Central memory CD4-positive, alpha-beta T cell (primary cell): ENCODE measurements at places on chromosomes 3 and 15.

- no peak for DNase-seq
Measured at GRCh38 chr3:185924375-185924774, 13.4 kb downstream of the TRA2B start.

DNA sequence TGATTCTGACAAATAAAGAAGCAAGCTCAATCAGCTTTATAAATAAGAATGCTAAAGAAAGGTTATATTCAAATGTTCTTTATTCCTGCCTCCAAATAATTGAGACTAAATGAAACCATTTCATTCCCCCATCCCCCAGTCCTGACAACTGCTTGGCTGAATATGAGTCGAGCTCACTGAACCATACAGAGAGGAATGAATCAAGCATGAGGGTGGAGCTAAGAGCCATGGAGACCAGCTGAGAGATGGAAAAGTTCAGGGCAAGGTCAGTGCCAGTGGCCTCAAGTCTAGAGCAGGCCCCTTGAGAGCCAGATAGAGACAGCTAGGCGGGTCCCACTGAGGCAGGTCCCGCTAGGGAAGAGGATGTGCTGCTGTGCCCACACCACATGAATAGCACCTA is 188.7 kb upstream of the EIF1B start:
- no peak for DNase-seq

DNA sequence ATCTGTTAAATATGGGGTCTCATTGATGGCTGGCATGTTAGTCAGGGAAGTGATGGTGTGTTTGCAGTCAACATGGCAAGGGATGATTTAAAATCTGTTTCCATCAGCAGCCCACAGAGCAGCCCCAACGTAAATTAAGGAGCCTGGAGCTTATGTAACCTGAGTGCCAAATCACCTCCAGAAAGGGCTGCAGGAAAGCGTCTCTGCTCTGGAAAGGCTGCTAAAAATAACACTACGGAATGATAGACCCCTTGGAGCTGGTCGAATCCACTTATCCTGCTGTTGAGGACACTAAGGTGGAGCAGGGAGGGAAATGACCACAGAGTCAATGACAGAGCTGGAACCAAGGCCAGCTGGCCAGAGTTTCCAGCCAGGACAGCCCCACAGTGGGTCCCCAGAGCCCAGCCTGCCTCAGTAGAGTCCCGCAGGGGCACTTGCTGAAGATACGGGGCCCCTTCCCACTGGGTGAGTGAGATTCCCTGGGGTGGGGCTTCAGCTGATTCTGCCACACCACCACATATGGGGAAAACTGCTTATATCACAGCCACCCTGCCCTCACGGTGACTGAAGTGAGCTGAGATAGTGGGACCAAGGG is 63.5 kb downstream of the EPHB1 start:
- no peak for DNase-seq

GRCh38 chr3:127938800-127939199 is 23.8 kb downstream of the KBTBD12 start:
- DNase-seq, result no peak

DNA sequence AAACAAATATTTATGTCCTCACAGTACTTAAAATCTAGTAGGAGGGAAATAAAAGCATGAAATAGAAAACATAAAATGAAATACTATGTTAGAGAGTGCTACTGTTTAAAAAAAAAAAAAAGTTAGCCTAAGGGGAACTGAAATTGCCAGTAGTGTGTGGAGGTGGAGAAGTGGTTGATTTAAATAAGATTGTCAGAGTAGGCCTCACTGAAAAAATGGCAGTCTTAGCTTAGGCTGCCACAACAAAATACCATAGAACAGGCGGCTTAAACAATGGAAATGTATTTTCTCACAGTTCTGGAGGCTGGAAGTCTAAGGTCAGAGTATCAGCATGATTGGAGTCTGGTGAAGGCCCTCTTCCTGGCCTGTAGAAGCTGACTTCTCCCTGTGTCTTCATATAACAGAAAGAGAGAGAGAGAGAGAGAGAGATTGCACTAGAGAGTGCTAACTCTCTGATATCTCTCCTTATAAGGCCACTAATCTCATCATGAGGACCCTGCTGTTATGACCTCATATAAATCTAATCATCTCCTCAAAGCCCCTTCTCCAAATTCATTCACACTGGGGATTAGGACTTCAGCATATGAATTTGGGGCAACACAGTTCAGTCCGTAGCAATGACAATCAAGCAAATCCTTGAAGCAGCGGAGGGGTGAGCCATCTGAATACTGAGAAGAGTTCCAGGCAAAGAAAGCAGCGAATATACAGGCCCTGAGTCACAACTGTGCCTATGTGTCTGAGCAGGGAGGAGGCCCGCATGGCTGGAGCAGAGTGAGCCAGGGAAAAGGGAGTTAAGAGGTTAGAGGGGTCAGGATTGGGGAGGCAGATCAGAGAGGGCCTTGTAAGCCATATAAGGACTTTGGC is 23.6 kb upstream of the LRRC34 start:
- no peak for DNase-seq

GRCh38 chr15:80168421-80168820 is 15.6 kb downstream of the FAH start:
- no peak for DNase-seq

DNA sequence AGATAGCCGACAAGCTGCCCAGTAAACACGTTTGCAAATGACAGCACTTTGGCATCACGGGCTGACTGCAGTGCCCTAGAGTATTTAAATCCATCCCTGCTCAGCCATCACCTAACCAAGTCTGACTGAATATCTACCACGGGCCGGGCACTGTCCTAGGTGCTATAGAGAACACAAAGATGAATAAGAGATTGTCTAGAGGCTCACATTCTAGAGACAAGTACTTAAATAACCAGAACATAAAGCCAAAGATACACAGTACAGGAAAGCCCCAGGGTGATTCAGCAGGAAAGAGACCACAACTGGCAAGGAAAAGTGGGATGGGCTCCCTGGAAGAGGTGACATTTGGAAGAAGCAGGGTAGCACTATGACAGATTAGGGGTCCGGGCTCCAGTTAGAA is 103.5 kb downstream of the MYLK start:
- DNase-seq, result no peak

- no peak for DNase-seq
Measured at GRCh38 chr15:29756358-29757267, 65.7 kb downstream of the TJP1 start.

- DNase-seq, result no peak
Measured at GRCh38 chr3:124676236-124676635, 54.0 kb upstream of the UMPS start.

DNA sequence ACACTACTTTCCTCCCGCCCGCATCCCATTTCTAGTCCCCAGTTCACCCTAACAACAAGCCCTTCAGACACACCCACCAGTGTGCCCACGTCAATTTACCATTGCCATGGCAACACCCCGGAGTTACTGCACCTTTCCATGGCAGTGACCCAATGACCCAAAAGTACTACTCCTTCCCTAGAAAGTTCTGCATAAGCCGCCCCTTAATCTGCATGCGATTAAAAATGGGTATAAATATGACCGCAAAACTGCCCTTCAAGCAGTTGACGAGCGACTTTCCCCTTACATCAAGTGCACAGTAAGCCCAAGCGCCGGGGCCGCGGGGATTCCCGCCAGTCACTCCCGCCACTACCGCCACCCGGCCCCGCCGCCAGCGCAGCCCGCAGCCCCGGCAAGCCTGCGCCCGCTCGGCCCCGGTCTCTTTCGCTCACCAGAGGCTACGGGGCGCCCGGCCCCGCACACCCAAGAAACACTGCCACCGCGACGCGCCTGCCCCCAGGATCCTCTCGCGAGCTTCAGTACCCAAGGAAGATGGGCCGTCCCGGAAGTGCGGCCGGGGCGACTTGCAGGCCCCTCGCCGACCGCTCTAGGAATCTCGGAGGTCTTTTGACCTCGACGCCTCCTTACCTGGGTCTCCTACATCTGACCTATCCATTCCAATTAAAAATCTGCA is 27.2 kb upstream of the ZNF502 start:
- peak; percentile 17 for DNase-seq

GRCh38 chr3:188595890-188596376 is 442.0 kb downstream of the LPP start:
- DNase-seq, result no peak

GRCh38 chr3:69776920-69777581 is 37.8 kb downstream of the MITF start:
- DNase-seq, result no peak

DNA sequence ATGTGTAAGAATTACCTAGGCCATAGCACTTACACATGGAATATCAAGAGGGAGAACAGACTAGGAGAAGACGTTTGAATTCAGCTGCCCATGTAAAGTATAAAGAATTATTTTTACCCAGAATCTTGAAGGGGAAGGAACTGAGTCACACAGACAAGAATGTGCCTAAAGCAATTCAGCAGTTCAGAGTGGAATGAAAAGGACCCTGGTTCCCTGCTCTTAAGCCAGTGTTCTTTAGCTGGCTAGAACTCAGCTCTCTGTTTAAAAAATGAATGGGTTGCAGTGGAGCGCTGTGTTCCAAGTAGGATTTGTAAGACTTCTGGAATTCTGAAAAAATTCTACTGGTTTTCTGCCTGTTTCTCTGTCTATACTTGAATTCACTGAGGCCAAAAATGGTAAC is 440.2 kb downstream of the LPP start:
- DNase-seq, result no peak

GRCh38 chr15:43867096-43867495 is 40.3 kb downstream of the WDR76 start:
- DNase-seq, result no peak

- no peak for DNase-seq
Measured at GRCh38 chr15:67745073-67746006, 80.0 kb upstream of the SKOR1 start.

GRCh38 chr15:37007301-37007700 is 93.0 kb downstream of the MEIS2 start:
- no peak for DNase-seq

- DNase-seq, result no peak
Measured at GRCh38 chr3:138477120-138477519, 42.7 kb downstream of the ESYT3 start.

DNA sequence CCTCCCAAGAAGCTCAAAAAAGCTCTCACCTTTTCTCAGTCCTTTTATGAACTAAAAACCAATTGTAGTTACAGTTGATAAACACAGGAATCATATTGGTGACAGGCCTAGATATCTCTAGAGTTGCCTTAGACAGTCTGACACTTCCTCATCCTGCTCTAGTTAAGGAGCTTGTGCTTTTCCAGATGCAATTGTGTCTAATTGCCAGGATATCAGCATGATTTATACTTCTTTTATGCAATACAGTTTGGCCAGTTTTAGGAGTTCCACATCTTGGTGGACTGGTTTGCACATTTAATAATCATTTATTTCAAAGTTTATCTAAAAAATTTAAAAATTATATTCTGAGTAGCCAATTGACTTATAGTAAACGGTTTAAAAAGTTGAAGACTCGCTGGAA is 95.7 kb downstream of the DUT start:
- no peak for DNase-seq

- DNase-seq, result no peak
Measured at GRCh38 chr3:98994128-98994762, 92.8 kb upstream of the DCBLD2 start.

DNA sequence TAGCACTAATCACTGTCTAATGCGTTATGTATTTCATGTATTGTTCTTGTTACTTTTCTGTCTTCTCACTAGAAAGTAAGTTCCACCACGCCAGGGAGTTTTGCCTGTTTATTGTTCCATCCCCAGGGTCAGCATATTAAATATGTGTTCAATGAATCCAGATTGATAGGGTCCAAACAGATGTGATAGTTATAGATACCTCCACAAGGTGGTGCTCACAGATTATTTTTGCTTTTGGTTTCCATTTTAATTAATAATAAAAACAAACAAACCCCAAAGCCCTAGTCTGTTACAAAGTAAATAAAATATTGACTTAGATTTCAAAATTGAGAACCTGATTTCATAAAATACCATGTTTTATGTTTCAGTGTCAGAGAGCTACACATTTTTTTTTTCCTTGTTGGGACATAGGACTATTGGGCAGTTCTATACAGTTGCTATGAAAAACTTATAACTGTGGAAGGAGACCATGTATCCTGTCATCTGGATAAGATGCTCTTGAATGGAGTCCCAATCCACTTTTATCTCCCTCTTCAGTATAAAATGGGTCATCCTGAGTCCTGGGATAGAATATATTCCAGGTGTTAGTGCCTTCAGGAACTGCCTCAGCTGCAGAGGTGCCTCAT is 12.4 kb downstream of the OTOL1 start:
- no peak for DNase-seq

- no peak for DNase-seq
Measured at GRCh38 chr3:133820129-133820528, 14.5 kb downstream of the SRPRB start.

DNA sequence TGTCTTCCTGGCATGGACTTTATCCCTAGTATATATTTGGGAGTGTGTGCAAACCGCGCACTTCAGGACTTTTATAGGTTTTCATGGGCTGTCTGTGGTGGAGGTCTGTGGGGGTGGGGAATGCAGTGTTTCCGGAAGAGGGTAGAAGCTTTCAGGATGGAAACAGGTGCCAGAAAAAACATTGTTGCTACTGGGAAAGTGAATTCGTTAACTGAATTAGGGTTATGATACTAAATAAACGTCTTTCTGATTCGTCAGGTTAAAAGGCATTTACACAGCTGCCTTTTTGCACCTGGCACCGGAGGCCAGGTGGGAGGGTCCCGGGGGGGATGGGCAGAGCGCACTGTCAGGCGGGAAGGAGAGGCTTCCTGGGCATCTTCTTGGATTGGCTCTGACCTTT is 62.1 kb downstream of the SLCO3A1 start:
- DNase-seq, result no peak

DNA sequence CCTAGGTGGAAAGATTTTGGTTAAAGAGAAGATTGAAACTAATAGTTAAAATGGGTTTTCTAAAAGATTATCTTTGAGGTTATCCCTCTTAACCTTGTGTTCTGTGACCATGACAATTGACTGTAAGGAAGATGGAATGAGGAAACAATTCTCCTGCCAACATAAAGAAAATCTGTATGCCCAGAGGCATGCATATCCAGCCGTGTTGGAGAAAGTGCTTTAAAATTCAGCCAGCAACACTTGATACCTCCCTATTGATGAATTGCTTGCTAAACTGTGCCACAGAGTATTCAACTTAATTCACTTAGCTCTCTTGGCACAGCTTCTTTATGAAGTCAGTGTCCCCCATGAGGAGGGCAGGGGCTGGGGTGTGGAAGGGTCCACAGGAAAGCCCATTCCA is 203.5 kb downstream of the UBE2E2 start:
- no peak for DNase-seq

DNA sequence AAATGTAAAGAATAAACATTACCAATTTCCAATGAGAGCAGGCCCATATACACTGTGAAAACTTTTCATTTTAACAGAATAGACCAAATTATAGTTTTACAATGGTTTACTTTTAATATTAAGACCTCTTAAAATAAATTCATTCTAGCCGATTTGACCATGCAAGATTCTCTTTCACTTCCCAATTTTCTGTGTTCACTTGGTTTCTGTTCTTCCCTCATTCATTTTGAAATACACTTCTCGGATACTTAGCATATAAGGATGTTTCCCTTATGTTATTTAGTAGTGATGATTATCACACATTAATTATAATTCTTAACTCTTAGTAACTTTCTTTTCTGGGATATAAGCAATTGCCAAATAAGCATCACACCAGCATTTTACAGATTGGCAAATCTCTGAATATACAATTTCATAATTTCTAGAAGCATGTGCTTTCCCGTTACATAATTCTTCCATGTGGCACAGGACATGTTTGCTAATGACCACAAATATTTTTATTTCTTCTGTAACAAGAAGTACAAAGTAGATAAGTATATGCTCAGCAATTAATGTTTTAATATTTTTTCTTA is 13.9 kb downstream of the OR5H15 start:
- no peak for DNase-seq
